ENCODE measurements at places on chromosomes 1 and 21. TPM values are rescaled to one million over a fixed set of nuclear protein-coding genes. Genes with fewer than 3 reads are reported as not detected.

Gene AZIN2
- 3.6 TPM for total RNA-seq

Gene ACTA1
- 0.45 TPM for total RNA-seq

Gene DDAH1
- total RNA-seq = 98.7 TPM

Gene PTCH2
- 0.76 TPM for total RNA-seq

- DNase-seq = no peak
- peak overlapping the region; percentile 99 for H3K27ac ChIP-seq
- H3K36me3 ChIP-seq = peaks cover 40% of the 10 kb centered on the region
- peaks cover 84% of the 10 kb centered on the region for H3K4me1 ChIP-seq
- H3K4me3 ChIP-seq = no peak overlapping the region
Measured at GRCh38 chr1:94619731-94620130, 78.2 kb upstream of the F3 start.

DNA sequence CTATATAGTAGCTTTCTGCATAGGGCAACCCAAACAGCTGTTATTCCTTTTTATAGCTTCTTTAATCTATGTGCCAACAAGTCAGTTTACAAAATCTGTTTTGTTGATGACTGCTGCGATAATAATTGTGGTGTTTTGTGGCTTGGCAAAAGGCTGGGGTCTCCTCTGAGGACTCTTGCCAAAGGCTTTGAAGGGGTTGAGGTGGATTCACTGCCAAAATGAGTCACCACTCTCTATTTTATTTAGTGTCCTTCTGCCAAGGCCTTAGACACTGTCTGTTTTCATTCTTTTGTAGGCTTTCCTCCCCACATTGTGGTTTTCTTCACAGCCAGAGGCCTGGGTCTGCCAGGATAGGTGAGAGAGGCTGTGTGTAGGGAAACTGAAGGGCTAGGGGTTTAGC, 161.8 kb downstream of the NFIA start:
- no peak overlapping the region for H3K4me3 ChIP-seq
- peaks cover 7% of the 10 kb centered on the region for H3K4me1 ChIP-seq
- DNase-seq = no peak
- no peaks in the 10 kb centered on the region for H3K27me3 ChIP-seq
- no peak overlapping the region for H3K27ac ChIP-seq

DNA sequence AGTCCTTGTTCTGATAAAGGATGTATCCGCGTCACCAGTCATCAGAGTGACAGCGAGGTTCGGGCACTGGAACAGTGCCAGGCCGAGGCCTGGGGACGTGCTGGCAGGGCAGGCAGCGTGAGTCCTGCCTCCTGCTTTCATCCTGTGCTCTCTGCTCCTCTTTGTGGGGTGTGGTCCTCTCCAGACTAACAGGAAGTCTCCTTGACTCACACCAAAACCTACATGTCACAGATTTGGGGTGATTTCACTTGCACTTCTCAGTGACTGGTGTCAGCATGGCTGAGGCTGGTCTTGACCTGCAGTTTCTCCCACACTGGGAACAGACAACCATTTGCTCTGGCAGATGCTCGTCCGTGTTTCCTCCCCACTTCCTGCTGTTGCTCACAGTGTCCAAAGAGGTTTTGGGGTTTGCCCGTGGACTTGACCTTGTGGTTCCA, 8.8 kb upstream of the NLRP3 start:
- no peaks in the 10 kb centered on the region for H3K27me3 ChIP-seq
- H3K36me3 ChIP-seq = no peaks in the 10 kb centered on the region
- no peaks in the 10 kb centered on the region for H3K4me1 ChIP-seq
- H3K4me3 ChIP-seq = no peak overlapping the region

GRCh38 chr1:58670181-58670580, 29.7 kb downstream of the MYSM1 start:
- H3K4me1 ChIP-seq = no peaks in the 10 kb centered on the region
- no peaks in the 10 kb centered on the region for H3K27me3 ChIP-seq

DNA sequence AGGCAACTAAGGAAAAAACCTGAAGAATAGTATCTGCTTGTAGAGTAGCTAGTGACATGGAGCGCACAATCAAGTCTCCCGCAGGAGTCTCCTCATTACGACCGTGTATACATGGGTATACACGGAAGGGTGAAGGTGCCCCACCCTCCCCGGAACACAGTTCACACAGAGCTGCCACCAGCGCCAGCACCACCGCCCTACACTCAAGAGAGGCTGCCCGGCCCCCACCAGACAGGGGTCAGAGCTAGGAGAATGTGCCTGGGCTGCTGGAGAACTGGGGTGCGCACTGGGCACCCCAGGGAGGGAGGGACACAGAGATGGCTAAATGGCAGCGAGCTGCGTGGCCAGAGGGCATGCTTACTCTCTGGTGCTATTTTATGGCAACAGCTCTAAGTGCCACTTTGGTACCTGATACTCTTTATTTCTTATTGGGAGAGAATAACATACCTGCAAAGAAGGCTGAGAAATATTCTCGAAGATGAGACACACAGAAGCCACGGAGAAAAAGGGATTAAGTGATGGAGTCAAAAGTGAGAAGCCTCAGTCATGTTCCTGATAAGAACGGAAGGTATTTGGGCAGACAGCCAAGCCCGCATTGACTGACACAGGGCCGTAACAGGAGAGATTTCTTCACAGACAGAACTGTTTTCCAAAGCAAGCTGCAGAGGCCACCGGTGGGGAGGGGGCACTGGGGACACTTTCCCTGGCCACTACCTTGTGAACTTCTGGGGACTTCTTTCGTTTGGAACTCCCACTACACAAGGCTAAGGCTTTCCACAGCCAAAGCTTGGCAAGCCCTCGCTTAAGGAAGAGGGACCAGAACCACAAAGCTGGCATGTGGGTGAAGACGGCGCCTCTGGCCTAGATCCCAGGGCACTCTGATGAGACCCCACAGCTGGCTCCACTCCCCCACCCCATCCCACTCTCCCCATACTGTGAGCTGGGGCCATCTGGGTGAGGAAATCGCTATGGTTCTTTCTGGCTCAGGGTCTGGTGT, 108.0 kb downstream of the PGBD5 start:
- DNase-seq = peak; percentile 68
- peak overlapping the region; percentile 14 for H3K4me3 ChIP-seq
- H3K4me1 ChIP-seq = peaks cover 14% of the 10 kb centered on the region
- H3K27ac ChIP-seq = no peak overlapping the region

DNA sequence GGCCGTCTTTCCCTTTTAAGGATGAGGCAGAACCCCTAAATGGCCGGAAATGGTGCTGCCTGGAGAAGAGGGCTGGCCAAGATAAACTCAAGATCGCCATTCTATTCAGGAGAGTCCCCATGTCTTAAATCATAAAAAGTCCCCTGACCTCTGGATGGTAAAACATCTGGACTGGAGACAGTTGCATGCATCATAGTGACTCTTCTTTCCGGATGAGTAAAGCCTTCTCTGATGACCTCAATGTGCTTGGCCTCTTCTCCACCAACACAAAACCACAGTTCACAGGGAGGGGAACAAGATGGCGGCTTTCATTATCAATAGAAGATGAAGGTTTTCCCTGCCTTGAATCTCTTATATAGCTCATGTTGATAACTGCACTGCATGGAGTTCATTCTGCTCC, 27.5 kb upstream of the H6PD start:
- no peak overlapping the region for H3K4me3 ChIP-seq
- peaks cover 14% of the 10 kb centered on the region for H3K4me1 ChIP-seq
- no peak for DNase-seq
- peaks cover 6% of the 10 kb centered on the region for H3K36me3 ChIP-seq
- no peak overlapping the region for H3K27ac ChIP-seq
- H3K27me3 ChIP-seq = peaks cover 55% of the 10 kb centered on the region

- H3K27ac ChIP-seq = no peak overlapping the region
- no peaks in the 10 kb centered on the region for H3K4me1 ChIP-seq
- H3K36me3 ChIP-seq = no peaks in the 10 kb centered on the region
- DNase-seq = no peak
- H3K27me3 ChIP-seq = no peaks in the 10 kb centered on the region
Measured at GRCh38 chr21:46111193-46111571, 13.3 kb downstream of the COL6A2 start.

DNA sequence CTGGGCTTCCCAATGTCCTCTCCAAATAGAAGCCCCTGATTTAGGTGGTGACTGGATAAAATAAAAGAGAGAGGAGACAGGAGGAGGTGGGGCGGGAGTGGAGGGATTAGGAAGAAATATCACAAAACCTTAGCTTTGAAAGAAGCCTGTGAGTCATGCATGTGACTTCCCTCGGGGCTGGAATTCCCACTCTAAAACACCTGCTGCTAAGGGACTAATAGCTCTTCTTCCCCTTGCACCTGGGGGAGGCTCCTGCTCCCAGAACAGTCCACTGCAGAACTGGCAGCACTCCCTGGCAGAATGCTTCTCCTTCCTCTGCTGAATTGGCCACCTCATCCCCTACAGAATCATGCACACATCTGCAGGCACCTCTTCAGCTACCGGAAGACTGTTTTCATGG, 207.2 kb downstream of the ATG4C start:
- H3K4me1 ChIP-seq = no peaks in the 10 kb centered on the region
- no peak overlapping the region for H3K27ac ChIP-seq
- DNase-seq = no peak
- peaks cover 67% of the 10 kb centered on the region for H3K27me3 ChIP-seq

All from Calu3 (cell line).